Suppressor macrophage treated with lipopolysaccharide for 4 hours (primary cell): ENCODE measurements at places on chromosomes 5 and 9.

DNA sequence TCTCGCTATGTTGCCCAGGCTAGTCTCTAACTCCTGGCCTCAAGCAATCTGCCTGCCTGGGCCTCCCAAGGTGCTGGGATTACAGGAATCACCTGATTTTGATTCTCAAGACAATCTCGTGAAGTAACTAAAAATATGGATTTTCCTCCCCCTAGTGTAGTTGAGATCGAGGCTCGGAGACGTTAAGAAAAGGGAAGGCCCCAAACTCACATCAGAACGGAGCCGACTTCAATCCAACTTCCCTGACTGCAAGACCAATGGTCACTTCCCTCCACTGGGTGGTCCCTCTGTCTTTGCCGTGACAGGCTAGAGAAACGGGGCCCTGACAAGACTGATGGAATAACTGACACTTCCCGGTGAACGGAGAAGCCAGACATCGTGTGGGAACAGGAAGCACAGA lies 28.3 kb downstream of the BARHL1 start:
- no peak for DNase-seq

DNA sequence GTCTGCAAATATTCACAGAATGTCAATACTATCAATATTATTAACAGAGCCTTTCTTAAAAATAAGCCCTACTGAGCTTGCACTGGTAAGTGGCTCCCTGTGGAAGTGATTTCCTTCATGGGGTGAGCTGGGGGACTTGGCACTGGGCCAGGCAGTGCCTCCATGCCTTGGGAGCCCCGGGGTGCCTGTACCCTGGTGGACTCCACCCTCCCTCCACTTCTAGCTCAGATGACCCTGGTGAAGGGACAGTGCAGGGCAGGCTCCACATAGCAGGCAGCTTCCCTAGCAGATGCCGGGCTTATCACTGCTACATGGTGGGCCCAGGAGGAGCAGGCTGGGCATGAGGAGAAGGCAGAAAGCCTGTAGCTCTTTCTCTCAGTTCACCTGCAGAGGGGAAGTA lies 119.2 kb downstream of the DCP2 start:
- no peak for DNase-seq

GRCh38 chr9:88106492-88106891 lies 31.8 kb downstream of the SPATA31C2 start:
- peak; percentile 8 for DNase-seq

GRCh38 chr9:1956958-1957357 lies 58.2 kb upstream of the SMARCA2 start:
- DNase-seq = no peak

- peak; percentile 77 for DNase-seq
Observed at GRCh38 chr5:135457424-135458071, 5.4 kb upstream of the TIFAB start.

DNA sequence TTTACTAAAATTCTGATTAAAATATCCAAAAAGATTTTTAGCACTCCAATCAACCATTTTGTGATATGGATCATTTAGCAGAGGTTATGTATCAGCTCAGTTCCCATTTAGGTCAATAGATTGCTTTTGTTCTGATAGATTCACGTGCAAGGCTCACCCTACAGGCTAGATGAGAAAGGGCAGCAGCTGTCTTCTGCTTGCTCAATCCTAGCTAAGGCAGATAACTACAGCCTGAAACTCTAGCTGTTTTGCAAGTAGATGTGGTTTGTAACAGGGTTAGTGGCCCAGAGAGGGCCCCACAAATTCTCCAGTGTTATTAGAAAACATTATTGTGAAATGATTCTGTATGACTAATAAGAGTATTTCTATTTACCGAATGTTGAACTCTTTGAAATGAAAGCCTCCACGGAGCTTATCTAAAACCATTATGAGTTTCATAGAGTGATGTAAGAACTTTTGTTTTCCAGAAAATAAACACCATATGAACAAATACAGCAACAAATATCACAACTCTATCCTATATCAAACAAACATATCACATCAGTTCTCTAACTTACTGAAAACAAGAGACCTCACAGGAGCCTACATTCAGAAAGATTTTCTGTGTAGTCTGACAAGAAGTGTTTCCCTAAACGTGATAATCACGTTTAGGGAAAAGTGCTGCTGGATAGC lies 841.9 kb upstream of the ACO1 start:
- DNase-seq = no peak

- peak; percentile 74 for DNase-seq
Observed at GRCh38 chr5:76590027-76590426, 33.2 kb downstream of the F2RL2 start.

GRCh38 chr9:108323615-108324014 lies 532.2 kb downstream of the ACTL7B start:
- no peak for DNase-seq

DNA sequence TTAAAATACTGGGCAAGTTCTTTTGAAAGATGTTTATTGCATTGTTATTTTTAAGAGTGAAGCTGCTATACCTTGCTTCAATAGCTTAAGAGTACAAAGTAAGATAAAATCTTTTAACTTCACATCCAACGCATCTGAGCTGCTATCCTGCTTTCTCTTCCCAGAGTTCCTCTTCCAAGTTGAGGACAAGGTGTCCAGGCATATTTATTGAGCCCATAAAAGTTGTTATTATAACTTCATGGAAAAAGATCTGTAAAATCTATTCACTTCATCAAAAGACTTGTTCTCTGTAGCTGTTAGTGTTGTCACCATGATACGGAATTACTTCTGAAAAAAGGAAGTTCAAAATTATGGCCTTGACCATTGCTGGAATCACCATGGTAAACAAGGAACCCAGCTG lies 306.2 kb upstream of the ELAVL2 start:
- no peak for DNase-seq

DNA sequence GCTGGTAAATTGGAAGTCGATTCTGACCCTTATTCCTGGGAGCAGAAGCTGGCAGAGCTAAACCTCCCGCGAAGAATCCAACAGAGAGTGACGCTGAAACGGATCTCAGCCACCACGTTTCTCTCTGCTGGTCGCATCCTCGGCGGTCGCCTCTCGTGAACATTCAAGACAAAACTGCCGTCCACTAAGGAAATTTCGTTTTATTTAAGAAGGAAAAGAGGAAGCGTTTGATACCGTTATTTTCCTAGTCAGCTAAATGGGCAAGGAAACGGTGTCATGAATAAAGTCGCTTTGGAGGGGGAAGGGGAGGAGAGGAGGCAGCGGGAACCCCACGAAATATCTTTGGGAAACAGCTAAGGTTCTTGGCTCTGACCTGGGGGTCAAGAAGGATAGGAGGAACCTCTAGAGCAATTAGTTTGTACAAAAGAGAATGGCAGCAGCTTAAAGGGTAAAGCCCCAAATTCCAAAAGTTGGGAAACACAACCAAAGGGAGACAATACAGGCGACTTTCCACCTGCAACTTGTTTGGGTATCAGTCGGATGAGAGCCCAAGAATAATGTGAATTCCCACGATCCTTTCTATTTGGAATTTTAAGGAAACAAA lies 1.9 kb downstream of the FOXB2 start:
- DNase-seq = no peak
